ENCODE measurements at places on chromosomes 13 and 19.

DNA sequence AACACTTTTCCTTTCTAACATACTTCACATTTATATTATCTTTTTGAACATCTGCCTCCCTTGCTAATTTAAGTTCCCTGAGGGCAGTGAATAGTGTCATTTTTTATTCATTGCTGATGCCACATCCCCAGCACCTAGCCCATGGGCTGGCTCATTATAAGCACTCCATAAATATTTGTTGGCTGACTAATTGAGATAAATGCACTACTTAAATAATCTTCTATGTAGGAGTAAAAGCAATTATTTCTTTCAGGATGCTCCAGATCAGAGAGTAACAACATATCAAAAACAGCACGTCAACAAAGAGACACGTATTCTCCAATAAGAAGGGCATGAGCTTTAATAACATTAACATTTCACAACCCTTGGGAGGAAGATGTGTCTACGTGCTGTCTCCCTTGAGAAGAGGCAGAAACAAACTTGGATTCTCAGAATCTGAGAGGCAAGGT is 228.2 kb downstream of the LHFPL6 start:
- no peak for DNase-seq

GRCh38 chr13:113488283-113488682 is 2.2 kb downstream of the DCUN1D2 start:
- DNase-seq: no peak

GRCh38 chr13:61246351-61246750 is 169.3 kb downstream of the PCDH20 start:
- DNase-seq: no peak

GRCh38 chr19:19873381-19873780 is 7.7 kb downstream of the ZNF253 start:
- DNase-seq: no peak

- DNase-seq: no peak
Observed at GRCh38 chr13:36872621-36873020, 47.4 kb downstream of the SMAD9 start.

- DNase-seq: no peak
Observed at GRCh38 chr19:10961073-10961860, 437 bp downstream of the SMARCA4 start.

DNA sequence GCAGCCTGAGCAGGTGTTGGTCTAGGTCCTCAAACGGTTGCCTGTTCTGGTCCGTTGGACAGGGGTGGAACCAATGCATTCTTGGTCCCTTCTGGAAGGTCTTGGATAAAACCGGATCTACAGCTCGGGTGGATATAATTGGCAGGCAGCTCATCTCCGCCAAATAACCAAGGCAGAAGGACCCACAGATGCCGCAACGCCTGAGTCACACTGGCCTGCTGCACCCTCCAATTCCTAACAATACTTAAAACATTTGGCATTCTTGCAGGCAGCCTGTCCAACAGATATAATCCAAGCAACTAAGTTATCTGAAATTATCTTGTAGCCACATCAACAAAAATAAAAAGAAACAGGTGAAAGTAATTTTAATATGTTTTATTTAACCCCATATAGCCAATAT is 59.0 kb upstream of the FGF14 start:
- no peak for DNase-seq

- no peak for DNase-seq
Observed at GRCh38 chr13:50015258-50015657, at the start of gene KCNRG. Gene KCNRG (plus strand): TSS chr13:50015444. CDS start chr13:50015494, 50 bp downstream.

DNA sequence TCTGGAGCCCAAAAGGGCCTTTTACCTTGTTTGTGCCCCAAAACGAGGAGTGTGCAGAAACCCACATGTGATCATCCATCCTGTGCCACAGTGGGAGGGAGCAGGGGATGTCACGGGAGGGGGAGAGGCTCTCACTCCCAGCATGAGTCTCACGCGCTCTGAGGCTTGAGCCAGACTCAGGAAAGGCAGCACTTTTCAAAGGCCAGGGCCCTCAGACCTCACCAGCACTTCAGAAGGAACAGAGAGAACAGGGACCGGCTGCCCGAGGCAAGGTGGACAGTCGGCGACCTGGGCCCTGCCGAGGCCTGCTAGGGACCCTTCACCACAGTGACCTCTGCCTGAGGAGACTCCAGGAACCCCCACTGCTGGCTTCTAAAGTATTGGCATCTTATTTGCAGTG is 71.7 kb upstream of the WASF3 start:
- no peak for DNase-seq

DNA sequence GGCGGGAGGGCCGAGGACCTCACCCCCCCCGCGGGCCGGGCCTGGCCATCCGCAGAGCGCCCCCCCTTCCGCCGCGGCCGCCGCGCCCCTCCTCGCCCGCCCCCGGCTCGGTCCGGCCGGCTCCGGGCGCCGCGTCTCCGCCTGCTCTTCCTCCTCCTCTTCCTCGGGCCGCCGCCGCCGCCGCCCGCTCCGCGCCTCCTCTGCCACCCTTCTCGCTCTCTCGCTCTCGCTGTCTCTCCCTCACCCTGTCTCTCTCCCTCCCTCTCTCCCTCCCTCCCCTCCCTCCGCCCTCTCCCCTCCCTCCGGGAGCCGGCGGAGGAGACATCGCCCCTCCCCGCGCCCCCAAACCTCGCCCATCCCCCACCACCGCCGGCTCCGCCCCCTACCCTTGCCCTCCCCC is at the start of gene SHANK1:
TSS of gene SHANK1 (minus strand) at position 237 of the 400 bp plus-strand sequence. CDS start 2,883 bp downstream, outside the sequence.
- DNase-seq: no peak
